ENCODE measurements at places on chromosomes 6 and 20.
A peak's percentile ranks its signal among the peaks of the same experiment; 100 is the strongest.

- no peak for DNase-seq
Observed at GRCh38 chr6:15622045-15622740, 40.6 kb downstream of the DTNBP1 start.

DNA sequence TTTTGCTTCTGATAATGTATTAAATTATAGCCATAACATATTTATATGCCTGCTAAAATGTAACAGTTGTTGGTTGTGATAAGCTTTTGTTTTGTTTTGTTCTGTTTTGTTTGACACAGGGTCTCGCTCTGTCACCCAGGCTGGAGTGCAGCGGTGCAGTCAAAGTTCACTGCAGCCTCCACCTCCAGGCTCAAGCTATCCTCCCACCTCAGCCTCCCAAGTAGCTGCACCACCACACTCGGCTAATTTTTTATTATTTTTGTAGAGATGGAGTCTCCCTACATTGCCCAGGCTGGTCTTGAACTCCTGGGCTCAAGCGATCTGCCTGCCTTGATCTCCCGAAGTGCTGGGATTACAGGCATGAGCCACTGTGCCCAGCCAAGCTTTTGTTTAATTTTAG lies 157.8 kb downstream of the ARID1B start:
- no peak for DNase-seq

- no peak for DNase-seq
Observed at GRCh38 chr20:63017826-63018411, 11.2 kb upstream of the BHLHE23 start.

DNA sequence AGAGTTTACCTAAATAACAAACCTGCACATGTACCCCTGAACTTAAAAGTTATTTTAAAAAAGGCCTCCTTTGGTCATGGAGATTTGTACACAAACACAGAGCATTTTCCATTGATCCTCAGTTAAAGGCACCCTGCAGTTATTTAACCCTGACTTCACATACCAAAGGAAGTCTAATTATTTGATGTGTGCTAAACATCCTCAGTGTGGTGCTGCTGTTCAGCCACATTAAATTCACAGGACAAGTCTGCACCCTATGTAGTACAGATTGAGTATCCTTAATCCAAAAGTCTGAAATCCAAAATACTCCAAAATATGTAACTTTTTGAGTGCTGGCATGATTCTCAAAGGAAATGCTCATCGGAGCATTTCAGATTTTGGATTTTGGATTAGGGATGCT lies 21.4 kb downstream of the KCNQ5 start:
- DNase-seq, result no peak

DNA sequence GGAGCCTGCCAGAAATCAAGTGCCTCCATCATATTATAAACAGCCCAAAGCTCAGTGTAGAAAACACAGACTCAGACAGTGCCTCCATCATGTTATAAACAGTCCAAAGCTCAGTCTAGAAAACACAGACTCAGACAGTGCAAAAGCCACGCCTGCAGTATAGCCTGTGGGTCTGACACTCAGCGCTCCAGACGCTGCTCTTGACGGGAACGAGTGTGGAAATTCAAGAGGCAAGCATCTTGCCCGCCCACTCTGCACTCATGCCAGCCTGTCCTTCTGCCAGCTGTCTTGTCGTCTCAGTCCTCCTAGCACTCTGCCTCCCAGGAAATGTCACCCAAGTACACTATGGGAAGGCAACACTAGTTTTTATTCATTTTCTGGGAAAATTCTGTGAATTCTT lies 274.2 kb upstream of the CDH4 start:
- DNase-seq, result peak; percentile 20

DNA sequence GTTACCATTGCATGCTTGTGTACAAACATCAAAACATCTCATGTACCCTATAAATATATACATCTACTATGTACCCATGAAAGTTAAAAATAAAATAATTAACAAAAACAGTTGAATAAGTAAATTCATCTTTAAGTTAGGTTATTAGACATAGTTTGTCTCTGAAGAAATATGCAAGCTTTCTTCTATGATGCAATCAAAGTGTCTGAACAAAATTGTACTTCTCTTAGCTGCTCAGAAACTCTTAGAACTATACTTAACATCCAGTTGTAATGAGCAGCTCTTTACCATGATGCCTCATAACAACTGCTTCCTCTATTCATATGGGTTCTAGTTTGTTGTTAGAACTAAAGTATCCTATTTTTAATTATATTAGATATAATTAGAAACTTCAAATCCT lies 5.9 kb downstream of the VNN1 start:
- no peak for DNase-seq

- DNase-seq, result no peak
Observed at GRCh38 chr6:20312606-20313005, 89.1 kb upstream of the E2F3 start.

DNA sequence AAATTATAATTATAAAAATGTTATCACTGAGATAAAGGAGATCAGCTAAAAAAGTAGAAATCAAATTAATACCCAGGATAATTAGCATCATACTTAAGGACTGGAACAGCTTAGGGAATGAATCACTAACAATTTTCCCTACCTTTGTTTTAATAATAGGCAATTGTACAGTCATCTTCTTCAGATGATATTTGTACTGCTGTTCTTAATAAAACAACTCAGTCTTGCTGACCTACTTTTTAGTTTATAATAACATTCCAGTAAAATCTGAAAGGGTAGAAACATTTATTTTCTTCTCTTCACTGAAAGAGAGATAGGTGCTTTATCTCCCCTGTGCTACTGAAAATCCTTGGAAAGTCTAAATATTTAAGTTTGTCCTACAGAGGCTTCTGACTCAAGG lies 271.2 kb upstream of the THEMIS start:
- DNase-seq, result no peak

DNA sequence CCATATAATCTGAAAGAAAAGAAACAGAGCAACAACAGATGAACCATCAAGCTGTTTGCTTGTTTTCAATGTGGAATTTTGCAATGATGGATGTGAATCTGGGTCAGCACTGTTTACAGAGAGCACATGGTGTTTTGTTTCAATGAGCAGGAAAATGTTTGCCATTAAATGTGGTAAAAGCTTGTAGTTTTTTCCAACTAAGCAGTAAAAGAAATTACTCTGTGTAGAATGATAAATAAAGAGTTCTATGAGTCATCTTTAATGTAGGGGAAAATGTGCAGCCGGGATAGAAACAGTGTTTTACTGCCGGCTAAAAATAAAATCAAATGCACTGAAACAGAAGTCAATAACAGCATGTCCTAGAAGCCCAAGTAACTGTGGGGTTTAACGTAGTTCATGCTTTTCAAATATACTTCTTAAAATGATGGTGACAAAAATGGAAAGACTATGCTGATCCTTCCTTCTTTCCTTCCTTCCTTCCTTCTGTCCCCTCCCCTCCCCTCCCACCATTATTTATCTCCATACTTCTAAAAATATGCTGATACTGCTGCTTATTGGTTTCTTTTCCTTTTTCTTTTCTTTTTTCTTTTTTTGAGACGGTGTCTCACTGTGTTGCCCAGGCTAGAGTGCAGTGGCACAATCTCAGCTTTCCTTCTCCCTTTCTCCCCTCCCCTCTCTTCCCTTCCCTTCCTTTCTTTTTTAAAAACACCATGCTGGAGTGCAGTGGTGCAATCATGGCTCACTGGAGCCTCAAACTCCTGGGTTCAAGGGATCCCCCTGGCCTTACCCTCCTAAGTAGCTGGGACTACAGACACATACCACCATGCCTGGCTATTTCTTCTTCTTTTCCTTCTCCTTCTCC lies 6.3 kb upstream of the NAA20 start:
- DNase-seq, result peak; percentile 71

- no peak for DNase-seq
Observed at GRCh38 chr6:16740097-16740496, 21.2 kb downstream of the ATXN1 start.

GRCh38 chr20:20034486-20034885 lies 17.3 kb downstream of the NAA20 start:
- DNase-seq, result no peak

DNA sequence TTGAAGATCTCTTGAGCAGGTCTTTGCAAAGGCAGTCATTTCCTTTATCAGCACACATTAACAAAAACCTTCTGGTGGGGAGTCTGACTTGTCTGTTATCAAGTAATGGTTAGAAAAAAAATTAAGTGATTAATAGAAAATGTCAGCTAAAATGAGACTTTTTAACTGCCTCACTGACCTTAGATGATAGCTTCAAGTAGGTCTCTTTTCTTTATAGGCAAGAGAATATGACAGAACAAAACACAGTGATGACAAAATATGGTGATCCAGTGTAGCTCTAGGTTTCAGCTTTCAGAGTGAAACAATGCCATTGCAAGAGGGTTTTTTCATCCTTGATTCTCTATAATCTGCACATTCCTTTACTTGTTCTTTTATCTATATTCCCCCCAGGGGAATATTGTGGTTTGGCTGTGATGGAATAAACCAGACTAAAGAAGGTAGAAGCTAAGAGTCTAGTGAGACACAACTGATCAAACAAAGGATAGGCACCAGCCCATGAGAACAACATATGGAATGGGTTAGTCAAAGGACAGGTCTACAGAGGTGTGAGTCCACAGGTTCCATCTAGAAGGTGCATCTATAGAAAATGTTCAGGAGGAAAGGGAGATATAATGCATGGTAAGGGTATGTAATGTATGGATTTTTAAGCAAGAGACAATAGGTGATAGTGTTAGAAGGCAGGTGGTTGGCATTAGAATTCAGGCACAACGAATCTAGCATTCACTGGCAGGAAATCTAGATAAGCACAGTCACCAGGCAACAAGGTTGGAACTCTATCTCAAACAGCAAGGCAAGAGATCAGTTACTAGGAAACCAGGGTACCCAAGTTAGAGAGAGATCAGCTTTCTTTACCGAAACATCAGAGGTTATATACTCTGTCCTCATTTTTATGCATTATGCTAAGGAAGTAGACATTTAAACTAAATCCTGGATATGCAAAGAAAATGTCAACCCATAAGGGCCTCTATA lies 228.9 kb upstream of the SMLR1 start:
- no peak for DNase-seq

DNA sequence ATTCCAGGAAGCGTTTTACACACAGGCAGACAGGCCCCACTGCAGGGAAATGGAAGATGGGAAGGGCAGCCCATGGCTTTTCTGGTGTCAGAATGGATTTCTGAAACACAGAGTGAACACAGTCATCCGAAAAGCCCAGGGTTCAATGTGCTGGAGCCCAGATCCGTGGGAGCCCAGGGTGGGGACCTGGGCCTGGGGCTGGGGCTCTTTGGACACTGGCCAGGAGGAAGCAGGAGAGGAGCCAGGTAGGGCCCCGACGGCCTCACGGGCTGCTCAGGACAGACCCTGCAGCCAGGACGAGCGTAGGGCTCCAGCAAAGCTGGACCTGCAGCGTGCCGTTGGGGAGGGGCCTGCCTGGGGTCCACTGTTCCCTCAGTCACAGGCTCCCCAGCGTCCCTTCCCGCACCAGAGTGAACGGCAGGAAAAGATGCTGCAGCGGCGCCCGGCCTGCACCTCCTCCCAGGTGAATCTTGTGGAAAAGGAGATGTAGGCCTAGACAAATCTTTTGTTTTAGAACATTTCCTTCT lies 24.3 kb upstream of the LSM14B start:
- no peak for DNase-seq

DNA sequence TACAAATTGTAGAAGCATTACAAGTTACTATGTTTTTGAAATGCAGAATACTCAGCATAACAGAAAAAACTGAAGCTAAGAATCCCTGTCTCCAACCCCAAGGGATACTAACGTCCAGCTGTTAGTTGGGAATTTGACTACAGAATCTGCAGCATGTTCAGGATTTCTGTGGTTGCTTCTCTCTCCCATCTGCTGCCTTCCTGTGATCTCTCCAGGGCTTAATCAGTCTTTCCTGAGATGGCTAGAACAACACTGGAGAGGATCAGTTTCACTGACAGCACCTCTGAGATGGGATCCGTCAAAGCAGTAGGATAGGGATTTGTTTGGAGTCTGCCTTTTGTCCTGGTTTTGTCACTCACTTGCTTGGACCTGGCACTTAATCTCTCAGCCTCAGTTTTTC lies 73.3 kb upstream of the NUP153 start:
- DNase-seq, result no peak

- peak; percentile 27 for DNase-seq
Observed at GRCh38 chr6:101668496-101669030, 275.1 kb downstream of the GRIK2 start.

DNA sequence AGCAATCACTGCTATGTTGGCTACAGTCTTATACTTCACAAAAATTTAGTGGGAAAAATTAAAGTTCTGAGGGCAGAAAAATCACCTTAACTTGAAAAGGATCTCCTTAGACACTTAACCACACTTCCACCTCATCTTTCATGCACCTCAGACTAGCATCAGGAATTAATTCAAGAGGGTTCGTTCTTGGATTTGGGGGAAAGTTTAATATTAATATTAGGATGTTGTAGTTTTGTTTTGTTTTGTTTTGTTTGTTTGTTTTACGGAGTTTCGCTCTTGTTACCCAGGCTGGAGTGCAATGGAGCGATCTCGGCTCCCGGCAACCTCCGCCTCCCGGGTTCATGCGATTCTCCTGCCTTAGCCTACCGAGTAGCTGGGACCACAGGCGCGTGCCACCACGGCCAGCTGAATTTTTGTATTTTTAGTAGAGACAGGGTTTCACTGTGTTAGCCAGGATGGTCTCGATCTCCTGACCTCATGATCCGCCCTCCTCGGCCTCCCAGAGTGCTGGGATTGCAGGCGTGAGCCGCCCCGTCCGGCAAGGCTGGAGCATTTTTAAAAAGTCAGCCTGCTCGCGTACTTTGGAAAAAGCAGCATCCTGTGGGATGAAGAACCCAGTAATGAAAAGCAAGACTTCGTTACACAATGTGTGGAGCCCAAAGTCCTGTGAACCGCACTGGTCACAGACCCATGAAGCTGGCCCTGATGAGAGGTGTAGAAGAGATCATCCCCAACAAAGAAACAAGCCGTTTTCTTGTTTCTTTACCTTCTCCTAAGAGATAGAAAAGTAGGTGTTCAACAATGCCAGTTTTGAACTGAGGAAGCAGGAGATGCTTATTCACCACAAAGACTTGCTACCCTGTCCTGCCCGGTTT lies 194.9 kb downstream of the GPX5 start:
- no peak for DNase-seq

- DNase-seq, result no peak
Observed at GRCh38 chr6:5108068-5108467, 22.9 kb downstream of the PPP1R3G start.

- DNase-seq, result no peak
Observed at GRCh38 chr6:46555129-46555528, 63.9 kb upstream of the RCAN2 start.

DNA sequence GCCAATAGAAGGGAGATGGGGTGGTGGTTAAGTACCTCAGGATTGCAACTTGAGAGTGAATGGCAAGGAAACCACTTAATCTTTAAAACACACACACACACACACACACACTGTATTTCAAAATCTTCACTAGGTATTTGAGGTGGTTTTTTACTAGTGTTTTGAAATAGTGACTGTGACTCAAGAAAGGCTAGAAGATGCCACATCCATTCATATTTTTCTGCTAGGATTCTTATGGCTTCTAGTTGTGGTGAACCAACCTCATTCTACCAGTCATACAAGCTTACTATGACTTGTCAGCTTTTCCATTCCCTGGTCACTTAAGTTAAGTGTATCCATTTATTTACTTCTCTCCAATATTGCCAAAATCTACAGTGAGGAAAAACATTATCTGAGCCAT lies 519.4 kb upstream of the JAG1 start:
- DNase-seq, result no peak
